HepG2 (cell line): ENCODE measurements at places on chromosomes 4 and X.
A peak's percentile ranks its signal among the peaks of the same experiment; 100 is the strongest.

DNA sequence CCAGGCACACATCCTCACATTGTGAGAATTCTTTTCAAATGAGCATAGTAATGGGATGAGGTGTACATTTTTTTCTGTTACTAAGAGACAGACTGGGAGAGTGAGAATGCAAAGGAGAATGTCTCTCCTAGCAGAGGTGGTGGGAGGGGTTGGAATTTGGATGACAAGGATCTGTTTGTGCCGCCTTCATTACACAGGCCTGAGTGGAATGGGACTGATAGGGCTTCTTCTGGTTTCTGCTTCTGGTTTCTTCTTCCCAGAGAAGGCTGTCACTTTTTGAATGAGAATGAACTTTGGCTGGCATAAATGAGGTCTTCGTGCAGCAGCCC, 55.4 kb downstream of the C4orf51 start:
- DNase-seq = peak; percentile 47

- DNase-seq = no peak
Observed at GRCh38 chrX:110531873-110532580, 173.4 kb downstream of the RTL9 start.

- DNase-seq = no peak
Observed at GRCh38 chr4:94649381-94650133, 108.2 kb upstream of the BMPR1B start.

DNA sequence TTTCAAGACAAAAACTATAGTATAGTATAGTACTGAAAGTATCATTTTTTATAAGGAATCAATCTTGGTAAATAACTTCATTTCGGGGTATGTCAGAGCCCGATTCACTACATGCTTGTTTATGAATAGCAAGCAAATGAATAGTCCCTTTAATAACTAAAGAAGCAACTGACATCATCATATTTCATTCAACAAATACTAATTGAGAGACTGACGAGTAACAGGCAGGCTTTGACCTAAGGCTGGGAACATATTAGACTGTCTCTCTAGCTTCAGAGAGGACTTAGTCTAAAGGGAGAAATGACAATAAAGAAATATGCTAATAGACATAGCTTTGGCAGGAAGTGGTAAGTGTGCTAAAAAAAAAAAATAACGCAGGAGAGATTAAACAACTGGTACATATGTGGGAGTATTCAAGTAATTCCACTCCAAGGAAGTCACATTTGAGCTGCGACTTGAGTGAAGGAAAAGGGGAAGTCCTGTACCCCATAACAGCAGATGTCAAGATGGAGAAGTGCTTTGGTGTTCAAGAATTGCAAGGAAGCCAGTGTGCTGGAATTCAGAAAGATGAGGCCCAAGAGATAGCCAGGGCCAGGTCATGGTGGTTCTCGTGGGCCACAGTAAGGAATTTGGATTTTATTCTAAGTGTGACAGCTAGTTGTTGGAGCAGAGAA, 284.9 kb downstream of the FBXO8 start:
- DNase-seq = no peak

- no peak for DNase-seq
Observed at GRCh38 chrX:69389101-69389501, 115.0 kb upstream of the NALF2 start.

DNA sequence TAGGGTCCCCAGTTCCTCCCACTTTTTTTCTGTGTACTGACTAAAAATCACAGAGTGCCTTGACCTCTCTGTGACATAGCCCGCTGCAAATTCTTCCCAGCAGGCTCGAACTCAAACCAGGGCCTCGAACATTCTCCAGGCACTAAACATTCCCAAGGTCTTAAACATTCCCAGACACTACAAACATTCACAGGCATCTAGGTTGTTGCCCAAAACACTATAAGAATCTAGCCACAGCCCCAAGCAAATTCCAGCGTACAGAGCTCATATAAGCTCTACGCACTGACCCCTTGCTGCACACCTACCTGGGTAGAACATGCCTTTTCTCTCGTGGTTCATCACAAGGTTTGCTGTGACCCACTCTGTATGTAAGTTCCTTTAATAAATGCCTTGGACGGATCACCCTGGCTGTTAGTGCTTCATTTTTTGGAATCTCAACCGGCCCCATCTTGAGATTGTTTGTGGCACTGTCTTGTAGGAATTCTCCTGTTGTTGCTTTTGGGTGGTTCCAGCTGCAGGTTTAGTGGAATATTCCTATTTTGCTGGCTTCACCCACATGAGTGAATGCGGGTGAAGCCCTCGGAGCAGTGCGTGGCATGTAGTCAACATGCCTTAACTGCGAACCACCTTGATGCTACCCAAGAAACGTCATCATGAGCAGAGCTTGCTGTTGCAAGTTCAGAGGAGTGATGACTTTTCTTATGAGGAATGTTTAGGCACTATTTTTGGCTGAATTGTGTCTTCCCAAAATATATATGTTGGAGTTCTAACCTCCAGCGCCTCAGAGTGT, 230.0 kb downstream of the HS3ST1 start:
- no peak for DNase-seq

DNA sequence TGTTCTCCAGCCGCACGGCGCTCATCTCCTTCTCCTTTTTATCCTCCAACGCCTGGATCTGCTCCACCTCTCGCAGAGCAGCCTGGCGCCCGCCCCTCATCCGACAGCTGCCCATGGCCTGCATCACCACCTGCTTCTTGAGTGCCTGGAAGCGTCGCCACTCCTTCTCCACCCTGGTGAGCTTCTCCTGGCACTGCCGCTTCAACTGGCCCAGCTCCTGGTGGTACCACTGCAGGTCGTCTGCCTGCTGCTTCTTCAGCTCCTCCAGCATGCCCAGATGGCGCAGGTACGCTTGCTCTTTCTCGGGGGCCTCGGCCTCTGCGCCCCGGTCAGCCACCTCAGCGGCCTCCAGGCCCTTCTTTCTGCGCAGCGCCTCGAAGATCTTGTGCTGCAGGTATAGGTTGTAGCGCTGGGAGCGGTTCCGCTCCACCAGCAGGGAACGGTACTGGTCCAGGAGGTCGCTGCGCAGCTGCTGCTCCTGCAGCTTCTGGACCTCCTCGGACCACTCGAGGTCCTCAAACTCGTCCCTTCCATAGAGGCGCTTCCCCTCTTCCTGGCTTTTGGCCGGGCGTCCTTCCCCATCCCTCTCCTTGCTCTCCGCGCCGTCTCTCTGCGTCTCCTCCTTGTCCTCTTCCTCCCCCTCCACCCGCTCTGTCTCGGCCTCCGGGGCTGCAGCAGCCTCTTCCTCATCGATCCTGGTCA, 1.2 kb upstream of the TADA2B start:
- DNase-seq = no peak

DNA sequence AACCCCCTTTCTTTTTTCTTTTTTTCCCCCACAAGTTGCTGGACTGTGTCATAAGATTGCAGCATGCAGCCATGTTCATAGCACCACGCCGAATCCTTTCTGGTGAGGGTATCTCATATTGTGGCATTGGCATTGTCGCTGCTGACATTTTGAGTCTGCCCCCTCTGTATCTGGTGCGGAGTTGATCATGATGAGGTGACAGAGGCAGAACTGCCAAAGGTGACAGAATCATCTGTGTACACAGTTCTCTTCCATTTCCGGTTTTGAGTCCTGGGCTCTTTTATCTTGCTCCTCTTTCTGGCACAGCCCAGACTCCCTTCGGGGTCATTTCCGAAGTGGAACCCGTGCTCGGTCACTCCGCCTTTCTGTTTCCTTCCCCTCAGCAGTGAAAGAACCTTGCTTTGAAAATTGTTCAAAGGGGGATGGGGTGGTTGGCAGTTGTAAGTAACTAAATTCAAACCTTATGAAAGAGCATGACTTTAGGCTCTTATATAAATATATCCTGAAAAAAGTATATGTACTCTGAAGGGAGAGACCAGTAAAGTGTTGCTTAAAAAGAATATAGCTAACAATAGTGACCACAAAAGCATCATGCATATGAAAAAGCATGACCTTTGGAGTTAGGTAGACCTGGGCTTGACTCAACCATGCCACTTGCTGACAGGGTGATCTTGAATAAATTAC, 55.0 kb upstream of the BMP2K start:
- peak; percentile 13 for DNase-seq

GRCh38 chrX:66046612-66047235, 6.8 kb upstream of the VSIG4 start:
- no peak for DNase-seq

DNA sequence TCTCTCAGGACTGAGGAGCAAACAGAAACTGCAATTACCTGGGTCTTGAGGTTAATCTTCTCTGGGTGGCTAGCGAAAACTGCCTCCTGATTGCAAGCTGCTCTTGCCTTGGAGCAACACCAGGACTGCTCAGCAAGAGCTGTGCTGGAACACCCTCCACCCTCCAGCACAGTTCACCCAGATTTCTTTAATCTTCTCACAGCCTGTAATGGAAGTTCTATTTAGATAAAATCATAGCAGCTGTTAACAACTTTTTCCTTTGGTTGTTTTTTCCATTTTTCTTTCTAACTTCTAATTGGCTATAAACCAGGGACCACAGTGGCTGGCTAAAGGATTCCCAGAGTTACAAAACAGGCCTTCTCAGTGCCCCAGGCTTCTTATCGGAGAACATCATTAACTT, 36.3 kb downstream of the OPHN1 start:
- DNase-seq = no peak

DNA sequence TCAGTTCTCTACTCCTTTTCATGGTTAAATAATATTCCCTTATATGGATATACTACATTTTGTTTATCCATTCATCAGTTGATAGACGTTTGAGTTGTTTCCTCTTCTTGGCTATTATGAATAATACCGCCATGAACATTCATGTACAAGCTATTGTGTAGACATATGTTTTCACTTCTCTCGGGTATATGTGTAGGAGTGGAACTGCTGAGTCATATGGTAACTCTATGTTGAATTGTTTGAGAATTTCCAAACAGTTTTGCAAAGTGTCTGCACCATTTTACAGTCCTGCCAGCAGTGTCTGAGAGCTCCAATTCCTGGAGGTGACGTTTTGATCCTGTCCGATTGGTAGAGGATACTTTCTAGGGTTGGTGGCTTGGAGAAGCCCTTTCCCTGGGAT, 23.6 kb downstream of the PLAC1 start:
- DNase-seq = no peak

- DNase-seq = no peak
Observed at GRCh38 chr4:82123934-82124333, 249.9 kb downstream of the HNRNPD start.

DNA sequence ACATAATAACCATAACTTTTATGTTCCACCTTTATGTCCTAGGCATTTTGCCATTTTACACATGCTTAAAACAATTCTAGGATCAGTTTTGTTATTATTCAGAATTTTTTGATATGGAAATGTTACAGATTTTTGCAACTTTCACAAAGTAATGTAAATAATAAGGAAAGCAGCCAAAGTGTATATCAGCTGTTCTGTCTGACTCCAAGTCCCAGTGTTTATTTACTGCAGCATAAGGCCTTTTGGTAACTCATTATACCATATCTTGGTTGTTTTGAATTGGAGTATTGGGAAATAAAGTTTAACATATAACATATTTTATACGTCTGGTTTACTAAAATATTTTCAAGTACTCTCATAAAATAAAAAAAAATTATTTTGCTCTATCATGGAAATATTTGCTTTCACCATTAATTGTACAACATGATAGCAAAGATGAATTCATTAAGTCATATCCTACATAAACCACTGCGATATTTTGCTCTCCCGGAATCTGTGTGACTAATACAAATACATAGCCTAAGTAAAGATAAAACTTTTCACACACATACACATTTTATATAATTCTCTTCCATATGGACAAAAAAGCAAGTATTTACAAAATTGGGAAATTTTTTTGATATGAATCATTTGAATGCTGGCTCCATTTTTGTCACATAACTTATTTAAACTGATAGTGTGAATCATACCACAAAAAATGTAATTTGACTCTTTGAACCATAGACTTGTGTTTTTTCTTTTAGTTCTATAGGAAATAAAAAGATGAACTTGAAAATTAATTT, 399.0 kb downstream of the PABPC4L start:
- DNase-seq = no peak

DNA sequence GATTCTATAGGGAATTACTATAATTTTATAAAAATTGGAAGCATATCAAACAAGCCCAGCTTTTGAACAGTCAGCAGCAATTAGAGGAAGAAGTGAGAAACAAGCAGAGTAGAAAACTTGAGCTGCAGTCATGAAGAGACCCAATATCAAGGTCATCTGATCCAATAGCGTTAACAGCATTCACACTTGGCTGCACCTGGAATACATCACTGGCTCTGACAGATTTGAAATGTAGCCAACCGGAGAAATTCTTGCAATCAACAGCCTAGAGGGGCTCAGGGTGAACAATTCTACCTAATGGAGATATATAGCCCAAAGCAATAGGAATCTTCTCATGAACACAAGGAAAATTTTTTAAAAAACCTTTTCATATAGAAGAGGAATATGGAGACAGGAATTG, 13.6 kb downstream of the DDX53 start:
- no peak for DNase-seq

DNA sequence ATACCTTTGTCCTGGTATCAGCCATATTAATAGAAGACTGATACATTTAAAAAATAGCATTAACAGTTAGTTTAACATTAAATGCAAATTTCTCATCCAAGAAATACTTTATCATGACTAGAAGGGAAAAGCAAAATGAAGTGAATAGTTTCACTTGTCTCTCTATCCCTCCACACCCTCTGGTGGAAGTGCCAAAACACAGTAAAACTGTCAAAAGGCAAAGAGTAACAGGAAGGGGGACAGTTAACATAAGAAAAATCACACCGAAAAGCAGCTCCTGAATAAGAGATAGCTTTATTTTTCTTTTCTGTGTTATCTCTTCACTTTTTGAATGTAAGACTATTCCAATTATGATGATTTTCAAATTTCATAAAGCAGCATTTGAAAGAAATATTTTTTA, 187.2 kb downstream of the FBXW7 start:
- no peak for DNase-seq

DNA sequence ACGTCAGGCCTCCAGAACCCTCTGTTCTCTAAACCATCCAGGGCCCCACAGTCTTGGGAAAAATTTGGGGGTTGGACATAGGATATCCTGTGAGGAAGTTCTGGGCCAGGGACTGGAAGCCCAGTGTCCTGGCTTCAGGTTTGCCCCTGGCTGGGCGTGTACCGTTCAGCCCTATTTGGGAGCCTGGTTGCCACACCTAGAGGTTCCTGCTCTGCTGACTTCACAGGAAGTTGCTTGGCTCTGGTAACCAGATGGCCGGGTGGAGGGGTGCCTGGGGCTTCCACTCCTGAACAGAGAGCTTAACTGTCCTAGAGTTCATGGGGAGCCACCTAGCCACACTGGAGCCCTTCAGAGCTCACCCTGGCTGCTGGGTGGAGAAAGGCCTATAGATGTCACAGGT, 1.1 kb downstream of the TAFAZZIN start:
- no peak for DNase-seq

GRCh38 chr4:140884431-140885058, 128.4 kb upstream of the TBC1D9 start:
- peak; percentile 63 for DNase-seq
